Stimulated activated CD4-positive, alpha-beta T cell treated with anti-CD3 and anti-CD28 coated beads, Interleukin-12 subunit alpha, Interleukin-12 subunit beta, amount 100 ng/mL, for 24 hours (primary cell): ENCODE measurements at places on chromosomes 2 and 18.

- no peak for DNase-seq
Observed at GRCh38 chr2:202911203-202911511, 316 bp downstream of the WDR12 start.

DNA sequence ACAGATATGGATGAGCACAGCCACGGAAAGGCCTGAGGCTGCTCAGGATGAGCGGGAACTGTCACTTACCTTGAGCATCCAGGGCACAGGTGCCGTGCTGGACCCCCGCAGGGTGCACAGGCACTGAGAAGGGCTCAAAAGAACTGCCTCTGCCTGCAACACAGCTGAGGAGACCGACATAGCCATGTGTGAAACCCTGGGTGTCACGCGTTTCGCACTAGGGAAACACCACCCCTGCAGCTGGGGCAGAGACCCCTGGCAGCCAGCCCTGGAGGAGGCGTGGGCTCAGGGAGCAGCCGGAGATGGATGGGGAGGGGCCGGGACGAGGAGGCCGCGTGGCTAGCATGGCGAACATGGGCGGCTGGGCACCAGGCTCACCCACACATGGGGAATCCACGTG lies 228.9 kb downstream of the EIPR1 start:
- no peak for DNase-seq

GRCh38 chr2:241703032-241703604 lies 1.3 kb downstream of the ING5 start:
- DNase-seq, result no peak

DNA sequence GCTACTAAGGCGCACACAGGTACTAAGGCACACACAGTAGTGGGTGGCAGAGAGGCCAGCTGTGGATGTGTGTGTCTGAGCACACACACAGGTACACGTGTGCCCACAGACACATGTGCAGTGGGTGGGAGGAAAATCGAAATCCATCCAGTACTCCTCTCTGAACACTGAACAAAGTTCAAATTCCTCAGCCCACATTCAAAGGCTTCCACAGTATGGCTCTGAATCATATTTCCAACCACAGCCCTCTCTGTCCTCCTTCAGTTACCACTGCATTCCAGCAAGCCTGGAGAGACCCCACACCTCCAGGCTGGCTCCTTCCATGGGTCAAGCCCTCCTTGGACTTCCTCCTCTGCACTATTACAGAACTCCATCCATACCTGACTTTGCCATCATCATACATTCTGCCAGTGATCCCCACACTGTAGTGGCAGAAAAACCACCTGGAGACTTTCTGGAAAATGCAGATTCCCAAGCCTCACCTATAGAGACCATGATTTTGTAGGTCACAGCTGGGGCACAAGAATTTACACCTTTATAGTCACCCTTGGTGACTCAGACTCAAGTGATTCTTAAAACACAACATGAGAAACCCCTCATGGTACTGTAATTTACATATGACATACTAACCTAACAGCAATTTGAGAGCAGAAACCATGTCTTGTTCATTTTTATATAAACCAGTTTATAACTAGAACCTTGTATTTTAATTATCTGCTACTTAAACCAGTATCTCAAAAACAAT lies 31.4 kb downstream of the EPG5 start:
- no peak for DNase-seq

- DNase-seq, result no peak
Observed at GRCh38 chr2:26302846-26303245, 43.1 kb upstream of the SELENOI start.

GRCh38 chr2:201377218-201377617 lies 20.1 kb upstream of the FLACC1 start:
- no peak for DNase-seq

DNA sequence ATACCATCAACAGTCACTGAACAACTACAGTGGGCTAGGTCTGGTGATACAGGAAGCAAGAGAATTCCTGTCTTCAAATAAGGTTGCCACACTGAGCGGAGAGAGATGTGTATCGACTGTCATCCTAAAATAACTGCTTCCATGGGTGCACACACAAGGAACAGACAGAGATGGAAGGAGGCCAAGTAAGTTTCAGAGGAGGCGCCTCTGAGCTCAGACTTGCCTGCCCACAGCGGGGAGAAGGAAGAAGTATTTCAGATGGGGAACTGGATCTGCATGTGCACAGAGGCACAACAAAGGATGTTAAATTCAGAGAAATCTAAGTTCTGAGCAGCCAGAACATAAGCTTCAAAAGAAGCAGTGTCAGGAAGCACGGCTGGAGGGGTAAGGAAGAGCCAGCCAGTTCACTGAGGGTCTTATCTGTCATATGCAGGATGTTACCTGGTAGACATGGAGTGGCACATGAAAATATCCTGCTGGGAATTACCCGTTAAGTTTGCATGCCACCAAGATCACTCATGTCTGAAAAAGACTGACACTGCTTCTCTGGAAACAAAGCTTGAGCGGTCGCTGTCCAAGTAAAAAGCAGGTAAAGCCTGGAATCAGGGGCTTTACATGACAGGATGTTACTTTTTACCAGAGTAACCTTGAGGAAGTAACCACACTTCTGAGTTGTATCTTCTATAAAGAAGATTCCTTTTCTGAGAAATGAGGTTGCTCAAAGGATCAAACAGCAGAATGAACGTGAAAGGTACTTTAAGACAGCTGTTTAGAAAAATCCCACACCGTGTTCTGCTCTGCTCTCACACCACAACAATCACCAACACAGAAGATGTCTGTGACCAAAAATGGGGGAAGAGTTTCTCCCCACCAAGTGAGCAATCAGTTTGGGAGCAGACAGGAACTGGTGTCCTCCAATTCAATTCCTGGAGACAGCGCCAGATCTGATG lies 260.2 kb downstream of the NBAS start:
- DNase-seq, result no peak

- DNase-seq, result no peak
Observed at GRCh38 chr2:151668737-151669136, 65.5 kb downstream of the NEB start.

GRCh38 chr2:68726100-68726499 lies 8.5 kb upstream of the ARHGAP25 start:
- DNase-seq, result no peak

DNA sequence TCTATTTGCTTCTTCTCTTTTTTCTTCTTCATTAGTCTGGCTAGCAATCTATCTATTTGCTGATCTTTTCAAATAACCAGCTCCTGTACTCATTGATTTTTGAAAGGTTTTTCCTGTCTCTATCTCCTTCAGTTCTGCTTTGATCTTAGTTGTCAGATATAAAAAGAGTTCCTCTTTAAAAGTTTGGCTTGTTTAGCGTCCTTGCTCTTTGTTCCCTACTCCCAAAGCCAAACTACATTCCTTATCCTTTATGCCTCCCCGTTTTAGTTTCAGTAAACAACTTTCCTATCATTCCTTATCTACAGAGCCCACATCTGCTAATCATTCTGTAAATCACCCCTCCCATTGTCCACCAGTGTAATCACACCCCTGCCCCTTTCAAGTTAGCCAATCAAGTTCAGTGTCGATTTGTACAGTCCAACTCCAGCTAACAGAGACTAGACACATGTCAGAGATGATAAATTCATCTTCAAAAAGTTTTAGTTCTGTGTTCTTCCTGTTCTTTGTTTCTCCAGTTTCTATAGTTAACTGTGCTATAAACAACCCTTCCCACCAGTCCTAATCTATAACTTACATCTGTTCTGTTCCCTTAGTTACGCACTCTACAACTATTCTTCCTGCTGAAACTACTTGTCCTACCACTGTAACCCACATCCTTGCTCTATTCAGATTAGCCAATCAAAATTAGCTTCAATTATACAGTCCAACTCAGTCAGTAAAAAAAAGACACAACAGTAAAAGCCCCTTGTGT lies 44.4 kb downstream of the TFPI start:
- DNase-seq, result no peak

DNA sequence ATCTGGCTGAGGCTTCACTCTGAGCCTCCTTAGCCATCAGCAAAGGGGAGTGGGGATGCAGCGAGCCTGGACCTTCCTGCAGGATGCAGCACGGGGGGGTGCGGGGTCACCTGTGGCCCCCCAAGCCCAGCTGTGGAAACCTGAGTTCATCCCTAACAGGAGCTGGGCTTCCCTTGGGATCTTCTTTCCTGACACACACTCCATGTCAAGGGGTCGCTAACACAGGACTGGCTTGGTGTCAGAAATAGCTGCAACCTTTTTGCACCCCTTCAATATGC lies 174.7 kb downstream of the RTP5 start:
- DNase-seq, result no peak

DNA sequence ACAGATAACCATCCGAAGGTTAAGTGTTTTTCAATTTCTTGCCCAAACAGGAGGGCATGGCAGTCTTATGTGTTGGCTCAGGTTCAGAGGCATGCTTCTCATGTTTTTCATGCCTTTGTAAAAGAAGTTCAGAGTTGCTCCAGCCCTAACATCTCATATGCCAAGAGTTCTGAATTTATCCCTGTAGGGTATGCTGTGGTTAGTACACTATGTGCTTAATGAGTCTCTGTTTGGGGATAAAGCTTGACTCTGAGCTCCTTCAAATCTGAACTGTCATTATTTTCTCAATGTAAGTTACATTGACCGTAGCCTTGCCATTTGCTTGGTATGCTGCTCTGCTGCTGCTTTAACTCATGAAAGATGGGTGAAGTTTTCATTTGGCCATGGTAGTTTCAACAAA lies 67.9 kb upstream of the PNPT1 start:
- no peak for DNase-seq

GRCh38 chr2:33134086-33134771 lies 187.5 kb downstream of the LTBP1 start:
- no peak for DNase-seq

DNA sequence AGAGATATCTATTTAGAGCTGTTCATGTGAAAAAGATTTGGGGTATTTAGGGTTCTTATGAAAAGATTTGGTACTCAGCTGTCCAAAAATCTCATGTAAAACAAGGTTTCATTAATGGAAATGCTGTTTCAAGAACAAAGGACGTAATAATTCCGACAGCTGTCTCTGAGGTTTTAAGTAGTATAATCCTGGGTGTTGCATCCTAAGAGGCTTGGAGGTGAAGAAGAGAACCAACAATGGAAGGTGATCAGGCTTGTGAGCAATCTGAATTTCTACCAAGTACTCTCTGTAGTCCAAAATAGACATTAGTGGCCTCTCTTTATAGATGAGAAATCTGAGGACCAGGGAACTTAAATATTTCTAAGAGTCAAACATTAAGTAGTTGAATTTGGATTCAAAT lies 205.1 kb downstream of the BABAM2 start:
- DNase-seq, result no peak

- DNase-seq, result no peak
Observed at GRCh38 chr2:167258712-167259111, 370.4 kb downstream of the XIRP2 start.

DNA sequence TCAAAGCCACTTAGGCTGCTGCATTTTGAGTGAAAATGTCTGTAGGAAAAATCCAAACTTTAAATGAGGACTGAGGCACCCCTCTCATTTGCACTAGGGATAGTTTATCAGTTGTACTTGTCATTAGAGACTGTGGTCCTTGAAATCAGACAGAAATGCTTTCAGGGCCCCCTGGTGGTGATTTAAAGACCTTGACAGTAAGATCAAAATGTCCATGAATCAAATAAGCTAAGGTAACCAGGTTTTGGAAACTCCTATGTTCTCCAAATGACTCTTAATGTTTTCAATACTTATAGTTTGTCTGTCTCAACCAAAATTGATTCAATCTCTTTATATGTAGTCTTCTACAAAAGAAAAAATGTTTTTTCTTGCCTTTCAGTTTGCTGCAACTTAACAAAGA lies 28.8 kb upstream of the DDX18 start:
- DNase-seq, result no peak

DNA sequence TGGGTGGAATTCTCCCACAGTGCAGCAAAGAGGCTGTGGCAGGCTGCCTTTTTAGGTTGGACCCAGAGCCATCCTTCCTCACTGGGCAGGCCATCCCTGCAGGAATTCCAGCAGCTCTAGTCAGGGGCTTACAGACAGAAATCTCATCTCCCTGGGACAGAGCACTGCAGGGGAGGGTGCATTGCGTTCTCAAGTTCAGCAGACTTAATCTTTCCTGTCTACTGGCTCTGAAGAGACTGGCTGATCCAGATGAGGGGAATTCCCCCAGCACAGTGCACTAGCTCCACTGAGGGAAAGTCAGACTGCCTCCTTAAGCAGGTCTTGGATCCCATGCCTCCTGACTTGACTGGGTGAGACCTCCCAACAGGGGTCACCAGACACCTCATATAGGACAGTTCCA lies 899.7 kb upstream of the VRK2 start:
- no peak for DNase-seq

DNA sequence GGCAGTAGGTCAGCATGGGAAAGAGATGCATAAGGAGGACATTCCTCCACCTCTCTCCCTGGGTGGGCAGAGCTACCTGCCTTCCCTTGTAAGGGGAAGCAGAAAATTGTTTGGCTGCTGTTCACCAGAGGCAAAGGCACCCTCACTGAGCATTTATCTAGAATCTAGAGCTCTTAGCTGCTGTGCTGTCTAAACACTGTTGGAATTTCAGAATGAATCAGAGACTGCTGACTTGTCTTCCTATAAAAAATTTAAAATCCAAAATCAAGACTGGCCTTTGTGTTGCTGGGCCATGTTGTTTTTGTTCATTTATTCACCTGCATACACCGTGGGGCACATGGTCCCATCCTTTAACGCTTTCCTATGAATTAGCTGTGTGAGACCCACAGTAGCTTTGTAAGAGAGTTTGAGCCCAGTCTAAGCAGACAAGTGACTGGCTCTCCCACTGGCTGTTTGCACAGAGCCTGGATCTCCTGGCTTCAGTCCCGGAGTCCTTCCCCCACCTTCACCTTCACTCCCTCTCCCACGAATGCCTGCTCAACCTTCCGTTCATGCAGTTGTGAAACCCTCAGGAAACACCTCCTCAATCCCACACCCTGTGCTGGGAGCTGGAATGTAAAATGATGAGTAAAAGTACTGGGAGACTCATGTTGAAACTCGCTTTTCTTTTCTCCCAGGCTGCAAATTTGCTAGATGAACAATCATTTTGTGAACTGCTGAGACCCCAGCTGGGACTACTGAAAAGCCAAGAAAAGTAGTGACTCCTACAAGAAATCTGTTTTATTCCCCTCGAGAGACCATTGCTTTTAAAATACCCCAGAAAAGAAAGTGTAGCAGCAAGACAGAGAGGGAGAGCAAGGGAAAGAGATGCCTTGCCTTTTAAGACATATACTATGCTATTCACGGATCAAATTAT lies 76.2 kb downstream of the FAM168B start:
- no peak for DNase-seq

DNA sequence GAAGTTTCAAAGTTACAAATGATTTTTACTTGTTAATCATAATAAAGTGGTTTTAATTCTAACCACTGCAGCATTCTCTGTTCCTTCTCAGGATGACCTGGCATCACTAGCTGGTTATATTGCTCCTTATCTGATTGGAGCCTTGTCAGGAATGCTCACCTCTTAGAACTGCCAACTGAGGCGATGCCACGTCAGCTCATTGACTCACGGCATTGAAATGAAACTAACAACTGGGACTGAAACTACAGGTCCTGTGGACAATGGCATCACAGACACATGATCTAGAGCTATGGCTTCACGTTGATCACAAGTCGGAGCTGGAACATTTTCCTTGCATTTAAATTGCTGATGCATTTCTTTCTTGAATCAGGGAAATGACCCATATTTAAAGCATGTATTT lies 54.9 kb upstream of the MAP2 start:
- no peak for DNase-seq
